MV-4-11 (cell line): ENCODE measurements at places on chromosomes 2 and 18.

DNA sequence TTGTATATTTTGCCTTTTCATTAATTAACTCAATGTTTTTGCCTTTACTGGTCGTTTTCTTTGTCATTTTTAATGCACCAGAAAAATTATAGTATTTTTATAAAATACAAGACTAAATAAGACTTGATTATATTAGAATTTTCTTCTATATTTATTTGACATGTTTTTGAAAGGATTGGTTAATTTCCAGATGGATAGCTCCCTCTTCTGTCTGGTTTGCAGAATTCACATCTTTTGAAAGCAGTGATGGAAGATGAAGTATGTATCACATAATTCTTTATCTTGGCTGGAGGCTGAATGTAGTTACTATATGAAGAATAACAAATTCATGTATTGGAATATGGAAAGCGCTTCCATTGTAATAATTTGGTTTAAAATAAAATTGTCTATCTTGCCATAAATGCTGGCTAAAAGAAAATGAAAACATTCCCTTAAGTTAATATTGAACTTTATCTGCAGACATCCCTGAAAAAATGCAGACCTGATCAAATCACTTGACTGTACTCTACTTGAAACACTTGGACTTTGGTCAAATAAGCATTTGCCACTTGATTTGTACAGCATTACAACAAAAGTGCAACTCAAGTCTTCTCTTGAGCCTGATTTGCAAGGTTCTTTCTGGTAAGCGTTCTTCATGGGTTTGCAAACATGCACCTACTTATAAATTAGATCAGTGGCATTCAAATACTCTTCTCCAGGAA, 86.3 kb upstream of the EFEMP1 start:
- DNase-seq, result peak; percentile 18

GRCh38 chr2:215743066-215743465, 270.3 kb downstream of the MREG start:
- peak; percentile 20 for DNase-seq

DNA sequence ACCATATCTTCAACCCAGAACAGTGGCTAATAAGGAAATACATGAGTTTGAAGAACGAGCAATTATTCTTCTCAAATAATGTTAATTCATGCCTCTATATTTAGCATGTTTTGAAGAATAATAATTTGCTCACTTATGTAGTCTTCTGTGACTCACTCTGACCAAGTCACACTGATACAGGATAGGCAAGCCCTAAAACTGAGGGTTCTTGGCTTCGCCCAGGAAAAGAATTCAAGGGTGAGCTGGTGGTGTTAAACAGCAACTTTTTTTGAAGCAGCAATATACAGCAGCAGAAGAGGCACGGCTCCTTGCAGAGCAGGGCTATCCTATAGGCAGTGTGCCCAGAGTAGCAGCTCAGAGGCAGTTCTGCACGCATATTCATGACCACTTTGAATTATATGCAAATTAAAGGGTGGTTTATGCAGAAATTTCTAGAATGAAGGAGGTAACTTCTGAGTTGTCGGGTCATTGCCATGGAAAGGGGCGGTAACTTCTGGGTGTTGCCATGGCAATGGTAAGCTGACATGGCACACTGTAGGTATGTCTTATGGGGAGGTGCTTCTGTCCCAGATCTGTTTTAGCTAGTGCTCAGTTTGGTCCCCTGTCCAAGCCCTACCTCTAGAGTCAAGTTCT, 200.6 kb downstream of the RND3 start:
- DNase-seq, result no peak

- DNase-seq, result no peak
Observed at GRCh38 chr2:173204316-173204715, 128.7 kb downstream of the MAP3K20 start.

DNA sequence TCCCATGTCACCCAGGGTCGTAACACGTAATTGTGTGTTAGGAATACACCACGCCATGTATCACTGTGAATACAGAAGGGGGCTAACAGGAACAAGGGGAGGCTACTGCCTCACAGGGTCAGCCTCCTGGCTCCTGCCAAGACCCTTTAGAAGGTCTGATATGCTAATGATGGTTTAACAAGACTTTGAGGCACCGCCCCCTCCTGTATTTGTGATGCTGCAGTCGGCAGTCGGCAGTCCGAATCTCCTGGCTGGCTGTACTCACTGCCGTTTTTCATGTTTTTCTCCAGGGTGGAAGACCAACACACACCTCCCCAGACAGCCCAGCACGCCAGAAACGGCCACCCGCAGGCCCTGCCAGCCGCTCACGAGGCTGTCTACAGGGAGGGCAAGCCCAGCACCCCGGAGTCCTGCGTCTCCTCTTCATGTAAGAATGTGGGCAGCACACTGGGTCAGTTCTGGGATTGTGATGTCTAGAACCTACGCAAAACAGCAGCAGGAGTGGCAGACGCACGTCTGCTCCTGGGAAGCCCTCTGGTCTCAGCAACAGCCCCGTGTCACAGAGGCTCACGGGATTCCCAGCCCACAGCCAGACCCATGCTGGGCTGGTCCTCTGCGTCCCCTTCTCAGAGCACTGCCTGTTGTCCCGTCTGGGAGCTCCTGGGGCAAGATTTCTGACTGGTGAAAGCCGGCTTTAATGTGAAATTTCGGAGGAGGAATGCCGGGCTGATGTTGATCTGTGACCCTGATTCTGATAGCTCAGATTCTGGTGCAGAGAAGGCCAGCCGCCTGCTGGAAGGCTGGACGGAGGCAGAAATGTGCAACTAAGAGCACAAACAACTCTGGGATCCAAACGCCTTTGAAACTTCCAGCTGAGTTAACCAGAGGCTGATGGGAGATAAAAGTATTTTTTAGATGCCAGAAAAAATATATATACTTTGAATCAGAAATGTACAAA, 39.7 kb upstream of the B3GNT7 start:
- no peak for DNase-seq

DNA sequence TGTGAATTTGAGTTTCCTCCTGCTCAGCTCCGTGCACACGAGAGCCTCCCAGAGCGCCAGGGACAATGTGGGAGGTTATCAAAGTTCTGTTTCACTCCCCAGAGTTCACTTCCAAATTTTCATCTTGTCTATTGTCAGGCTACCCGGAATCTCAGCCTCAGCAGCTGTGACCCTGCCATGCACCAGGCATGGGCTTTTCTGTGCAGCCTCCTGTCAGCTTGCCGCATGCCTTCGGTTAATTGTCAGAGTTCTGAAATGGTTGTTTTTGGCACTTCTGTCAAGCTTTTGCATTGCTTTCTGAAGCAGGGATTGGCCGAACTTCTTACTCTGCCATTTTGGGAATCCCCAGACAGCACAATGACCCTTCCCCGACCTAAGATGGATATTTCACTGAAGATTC, 60.4 kb downstream of the SH3YL1 start:
- no peak for DNase-seq

DNA sequence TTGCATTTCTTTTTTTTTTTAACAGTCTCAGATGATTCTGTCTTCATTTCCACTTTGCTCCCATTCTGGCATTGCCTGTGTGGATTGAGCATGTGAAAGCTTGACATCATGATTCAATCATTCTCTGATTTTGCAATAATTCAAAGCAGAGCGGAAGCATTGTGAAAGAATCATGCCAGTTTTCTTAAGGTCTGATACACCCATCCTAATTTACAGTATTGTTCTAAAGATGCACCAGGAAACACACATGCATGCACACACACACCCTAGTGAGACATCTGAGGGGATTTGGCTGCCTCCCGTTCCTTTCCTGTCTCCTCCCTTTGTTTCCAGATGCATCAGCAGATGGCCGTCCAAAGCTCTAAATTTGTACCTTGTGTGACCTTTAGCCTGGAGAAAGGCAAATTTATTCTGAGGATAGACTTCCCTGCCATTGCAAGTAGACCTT, 97.3 kb downstream of the FMNL2 start:
- peak; percentile 94 for DNase-seq

DNA sequence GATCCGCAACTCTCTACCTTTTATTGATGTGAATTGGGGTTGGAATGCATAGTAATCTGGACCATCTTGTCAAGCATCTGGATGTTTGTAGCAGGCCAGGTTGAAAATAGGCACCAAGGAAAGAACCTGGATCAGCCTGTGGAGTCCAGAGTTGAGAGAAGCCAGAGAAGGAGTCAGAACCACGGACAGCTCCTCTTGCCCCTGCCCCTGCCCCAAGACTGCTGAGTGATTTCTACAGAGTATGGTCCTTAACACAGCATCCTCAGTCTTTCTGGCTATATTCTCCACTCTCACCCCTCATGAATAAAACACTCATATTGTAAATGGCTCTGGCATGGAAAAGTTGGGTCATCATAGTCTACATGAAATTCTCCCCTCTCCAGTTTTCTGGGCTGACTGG, 154.6 kb downstream of the LOXHD1 start:
- DNase-seq, result peak; percentile 1

- DNase-seq, result no peak
Observed at GRCh38 chr2:241984658-241985057, 115.1 kb downstream of the RTP5 start.
